Muscle of leg (tissue), 16 donors: ENCODE measurements at places on chromosomes 7 and 10. TPM values are rescaled to one million over a fixed set of nuclear protein-coding genes. Genes with fewer than 3 reads are reported as not detected.

PI4K2A gene
- 6.7 TPM for total RNA-seq

DNA sequence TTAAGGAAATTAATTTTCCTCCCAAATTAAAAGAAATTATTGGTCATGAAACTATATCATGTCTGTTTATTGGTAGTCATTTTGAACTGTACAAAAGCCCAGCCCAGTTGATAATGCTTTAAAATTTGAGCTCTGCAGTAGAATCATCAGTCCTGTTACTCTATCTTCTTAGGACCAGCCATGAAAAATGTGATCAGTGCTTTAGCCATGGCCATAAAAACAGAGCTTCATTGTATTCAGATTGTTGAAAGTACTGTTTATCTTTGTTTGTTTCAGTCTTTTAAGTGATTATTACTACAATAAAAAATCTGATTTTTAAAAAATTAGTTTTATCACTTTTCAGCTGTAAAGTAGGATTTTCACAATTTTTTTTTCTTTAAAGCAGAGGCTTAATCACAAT is 13.7 kb upstream of the TFAM start:
- DNase-seq = no peak

DNA sequence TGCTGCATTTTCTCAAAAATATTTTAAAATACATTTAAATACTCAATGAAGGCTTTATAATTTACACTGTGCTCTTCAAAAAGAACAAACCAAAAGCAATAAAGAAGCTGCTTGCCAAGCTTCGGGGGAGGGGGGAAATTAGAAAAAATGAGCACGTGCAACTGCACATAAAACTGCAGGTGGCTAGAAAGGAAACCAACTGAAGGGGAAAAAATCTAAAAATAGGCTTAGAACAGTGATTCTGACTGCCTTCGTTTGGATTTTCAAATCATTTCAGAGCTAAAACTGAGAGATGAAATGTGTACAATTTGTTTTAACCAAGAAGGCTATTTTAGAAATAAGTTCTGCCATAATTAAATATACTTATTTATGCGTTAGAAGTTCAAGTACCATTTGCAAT is 61.4 kb downstream of the ABI1 start:
- DNase-seq = peak; percentile 60

GRCh38 chr7:86920154-86920553 is 139.3 kb downstream of the ELAPOR2 start:
- DNase-seq = no peak

- no peak for DNase-seq
Observed at GRCh38 chr7:10632712-10633111, 341.0 kb upstream of the PHF14 start.

- no peak for DNase-seq
Observed at GRCh38 chr10:51141010-51141409, 66.7 kb downstream of the PRKG1 start.
